Large intestine (tissue), 12 donors: ENCODE measurements at places on chromosomes 13 and 19. TPM values are rescaled to one million over a fixed set of nuclear protein-coding genes. Genes with fewer than 3 reads are reported as not detected.

DNA sequence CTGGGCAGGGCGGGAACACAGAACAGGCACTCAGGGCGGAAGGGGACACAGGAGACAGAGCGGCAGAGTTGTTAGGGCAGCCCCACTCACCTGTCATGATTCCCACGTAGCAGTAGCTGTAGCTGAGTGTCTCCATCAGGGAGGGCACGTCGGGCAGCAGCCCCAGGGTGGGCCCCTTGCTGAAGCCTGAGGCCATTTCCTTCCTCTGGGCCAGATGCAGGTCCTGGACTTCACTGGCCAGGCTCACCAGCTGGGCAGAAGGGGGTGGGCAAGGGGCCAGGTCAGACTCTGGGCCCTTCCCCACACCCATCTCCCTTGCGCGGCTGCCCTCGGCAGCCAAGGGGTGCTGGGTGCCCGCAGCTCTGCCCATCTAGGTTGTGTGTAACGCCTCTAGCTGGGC is 5.9 kb downstream of the MBOAT7 start:
- no peak for DNase-seq
- no peak overlapping the region for H3K27ac ChIP-seq
- H3K27me3 ChIP-seq, result no peaks in the 10 kb centered on the region
- H3K4me3 ChIP-seq, result no peak overlapping the region
- H3K4me1 ChIP-seq, result peaks cover 29% of the 10 kb centered on the region

- peak within 1 kb of the TSS; percentile 66 for H3K4me3 ChIP-seq
- H3K27ac ChIP-seq, result peak within 1 kb of the TSS; percentile 19
- DNase-seq, result peak; percentile 51
- H3K27me3 ChIP-seq, result no peaks in the 10 kb centered on the region
- H3K36me3 ChIP-seq, result no peaks in the 10 kb centered on the region
- peaks cover 5% of the 10 kb centered on the region for H3K4me1 ChIP-seq
Measured at GRCh38 chr19:36605101-36605876, at the start of gene ZNF382. TSS of gene ZNF382 (plus strand) at chr19:36605313. CDS start at chr19:36609915, 4,602 bp downstream.

DNA sequence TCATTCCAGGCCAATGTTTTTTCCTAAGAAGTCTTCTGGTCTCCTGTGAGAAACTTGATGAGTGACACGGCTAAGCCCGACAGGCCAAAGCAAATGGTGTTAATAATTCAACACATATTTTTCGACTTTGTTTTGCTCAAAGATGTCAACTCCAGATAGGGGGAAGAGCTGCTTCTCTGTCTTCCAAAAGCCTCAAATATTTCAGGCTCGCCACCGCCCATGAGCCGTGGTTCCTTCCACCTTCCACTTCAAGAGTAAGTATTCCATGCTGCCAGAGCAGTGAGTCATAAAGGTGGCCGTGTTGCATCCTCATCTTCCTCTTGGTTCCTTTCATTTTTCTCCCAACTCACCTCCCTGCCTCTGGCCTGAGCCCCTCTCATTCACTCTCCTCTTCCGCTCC is 272.6 kb downstream of the EFNB2 start:
- H3K36me3 ChIP-seq, result no peaks in the 10 kb centered on the region
- no peak overlapping the region for H3K4me3 ChIP-seq
- no peak for DNase-seq
- no peak overlapping the region for H3K27ac ChIP-seq
- H3K27me3 ChIP-seq, result no peaks in the 10 kb centered on the region
- no peaks in the 10 kb centered on the region for H3K4me1 ChIP-seq

DNA sequence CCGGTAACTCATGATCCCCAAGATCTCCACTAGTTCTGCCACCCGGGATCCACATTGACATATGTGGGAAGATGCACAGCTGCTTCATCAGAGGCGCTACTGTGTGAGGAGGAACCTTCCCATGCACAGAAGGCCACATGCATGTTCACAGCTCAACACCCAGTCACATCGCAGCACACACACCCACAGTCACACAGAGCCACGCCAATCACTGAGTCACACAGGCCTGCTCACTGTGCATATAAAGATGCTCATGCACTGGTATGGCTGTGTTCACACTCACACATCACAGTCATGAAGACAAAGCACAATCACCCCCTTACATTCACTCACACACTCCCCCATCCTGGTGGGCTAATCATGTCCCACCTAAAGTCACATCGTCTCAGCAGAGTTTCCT is 9.8 kb downstream of the CLC start:
- no peak overlapping the region for H3K27ac ChIP-seq
- no peaks in the 10 kb centered on the region for H3K4me1 ChIP-seq
- H3K36me3 ChIP-seq, result no peaks in the 10 kb centered on the region
- H3K27me3 ChIP-seq, result no peaks in the 10 kb centered on the region
- H3K4me3 ChIP-seq, result no peak overlapping the region

DNA sequence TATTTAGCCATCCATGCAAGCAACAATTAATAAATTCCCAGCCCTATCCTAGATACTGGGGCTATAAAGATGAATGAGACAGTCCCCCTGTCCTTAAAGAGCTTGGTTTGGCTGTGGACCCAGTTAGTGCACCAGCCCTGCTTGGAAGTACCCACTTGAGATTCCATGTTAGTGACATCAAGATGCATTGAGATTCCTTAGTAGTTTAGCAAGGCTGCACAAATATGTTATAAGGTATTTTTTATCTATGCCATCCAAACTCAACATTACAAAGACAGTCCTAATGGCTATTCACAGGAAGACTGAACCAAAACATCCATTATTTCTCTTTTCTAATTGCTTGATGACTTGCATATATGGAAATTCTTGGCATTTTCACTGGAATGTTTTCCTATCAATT is 48.8 kb upstream of the RAP2A start:
- no peaks in the 10 kb centered on the region for H3K4me1 ChIP-seq
- no peaks in the 10 kb centered on the region for H3K27me3 ChIP-seq
- no peak overlapping the region for H3K4me3 ChIP-seq
- H3K27ac ChIP-seq, result no peak overlapping the region

DNA sequence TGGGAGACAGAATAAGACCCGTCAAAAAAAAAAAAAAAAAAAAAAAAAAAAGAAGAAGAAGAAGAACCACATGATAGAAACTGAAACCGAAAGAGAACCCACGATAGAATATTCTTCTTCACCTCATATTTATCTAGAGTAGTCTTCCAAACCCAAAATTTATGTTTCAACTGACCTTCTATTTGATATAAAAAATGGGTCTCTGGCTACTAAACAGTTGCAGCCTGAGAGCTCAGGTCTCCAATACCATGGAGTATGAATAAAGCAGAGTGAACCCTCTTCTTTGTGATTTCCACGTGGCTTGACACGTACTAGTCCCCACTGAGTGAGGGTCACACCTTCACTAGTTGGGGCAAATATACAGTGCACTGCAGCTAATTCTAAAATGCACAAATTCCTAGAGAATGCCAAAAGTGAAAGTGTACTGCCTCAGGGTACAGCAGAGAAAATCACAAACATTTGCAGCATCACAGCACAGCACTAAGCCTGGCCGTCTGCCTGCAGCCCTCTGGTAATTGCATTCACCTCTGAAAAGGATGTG is 30.8 kb upstream of the RFC3 start:
- H3K27ac ChIP-seq, result no peak overlapping the region
- DNase-seq, result no peak
- H3K36me3 ChIP-seq, result no peaks in the 10 kb centered on the region
- no peaks in the 10 kb centered on the region for H3K27me3 ChIP-seq

DNA sequence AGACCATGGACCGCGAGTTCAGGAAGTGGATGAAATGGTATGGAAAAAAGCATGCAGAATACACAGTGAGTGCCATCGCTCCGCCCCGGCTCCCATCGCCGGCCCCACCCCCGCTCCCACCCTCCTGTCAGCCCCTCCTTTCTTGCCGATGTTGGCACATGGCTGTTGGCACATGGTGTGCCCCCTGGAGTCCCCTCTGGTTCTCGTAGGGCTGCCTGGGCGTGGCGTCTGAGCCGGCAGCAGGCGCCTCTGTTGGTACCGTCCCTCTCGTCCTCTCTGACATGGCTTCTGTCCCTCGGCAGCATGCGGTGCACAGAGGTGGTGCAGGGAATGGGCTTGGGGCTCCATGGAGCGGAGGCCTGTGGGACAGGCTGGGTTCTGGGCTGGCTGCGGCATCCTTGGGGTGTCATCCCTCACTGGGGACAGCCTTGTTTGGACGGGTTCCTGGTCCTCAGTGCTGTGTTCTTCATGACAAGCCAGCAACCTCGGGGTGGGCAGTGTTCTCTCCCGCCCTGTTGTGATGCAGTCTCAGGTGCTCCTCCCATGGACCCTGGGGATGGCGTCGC is 30.9 kb downstream of the DOT1L start:
- H3K4me3 ChIP-seq, result no peak overlapping the region
- H3K27me3 ChIP-seq, result no peaks in the 10 kb centered on the region
- H3K36me3 ChIP-seq, result peaks cover 67% of the 10 kb centered on the region
- H3K27ac ChIP-seq, result no peak overlapping the region
- peaks cover 25% of the 10 kb centered on the region for H3K4me1 ChIP-seq

- no peak overlapping the region for H3K27ac ChIP-seq
- H3K4me1 ChIP-seq, result no peaks in the 10 kb centered on the region
- no peak overlapping the region for H3K4me3 ChIP-seq
- H3K27me3 ChIP-seq, result no peaks in the 10 kb centered on the region
- no peak for DNase-seq
Measured at GRCh38 chr19:1624458-1624857, 19.2 kb upstream of the UQCR11 start.

DNA sequence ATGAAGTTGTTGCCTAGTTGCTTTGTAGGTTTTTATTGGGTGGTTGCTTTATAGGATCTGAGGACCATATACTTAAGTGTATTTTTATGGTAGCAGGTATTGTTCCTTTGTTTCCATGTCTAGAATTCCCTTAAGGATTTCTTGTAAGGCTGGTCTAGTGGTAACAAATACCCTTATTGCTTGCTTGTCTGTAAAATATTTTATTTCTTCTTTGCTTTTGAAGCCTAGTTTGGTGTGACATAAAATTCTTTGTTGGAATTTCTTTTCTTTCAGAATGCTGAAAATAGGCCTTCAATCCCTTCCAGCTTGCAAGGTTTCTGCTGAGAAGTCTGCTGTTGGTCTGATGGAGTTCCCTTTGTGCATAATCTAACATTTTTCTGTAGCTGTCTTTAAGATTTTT is 18.1 kb upstream of the ZSCAN5A start:
- no peaks in the 10 kb centered on the region for H3K36me3 ChIP-seq
- no peak for DNase-seq
- no peak overlapping the region for H3K27ac ChIP-seq
- H3K4me1 ChIP-seq, result no peaks in the 10 kb centered on the region

DNA sequence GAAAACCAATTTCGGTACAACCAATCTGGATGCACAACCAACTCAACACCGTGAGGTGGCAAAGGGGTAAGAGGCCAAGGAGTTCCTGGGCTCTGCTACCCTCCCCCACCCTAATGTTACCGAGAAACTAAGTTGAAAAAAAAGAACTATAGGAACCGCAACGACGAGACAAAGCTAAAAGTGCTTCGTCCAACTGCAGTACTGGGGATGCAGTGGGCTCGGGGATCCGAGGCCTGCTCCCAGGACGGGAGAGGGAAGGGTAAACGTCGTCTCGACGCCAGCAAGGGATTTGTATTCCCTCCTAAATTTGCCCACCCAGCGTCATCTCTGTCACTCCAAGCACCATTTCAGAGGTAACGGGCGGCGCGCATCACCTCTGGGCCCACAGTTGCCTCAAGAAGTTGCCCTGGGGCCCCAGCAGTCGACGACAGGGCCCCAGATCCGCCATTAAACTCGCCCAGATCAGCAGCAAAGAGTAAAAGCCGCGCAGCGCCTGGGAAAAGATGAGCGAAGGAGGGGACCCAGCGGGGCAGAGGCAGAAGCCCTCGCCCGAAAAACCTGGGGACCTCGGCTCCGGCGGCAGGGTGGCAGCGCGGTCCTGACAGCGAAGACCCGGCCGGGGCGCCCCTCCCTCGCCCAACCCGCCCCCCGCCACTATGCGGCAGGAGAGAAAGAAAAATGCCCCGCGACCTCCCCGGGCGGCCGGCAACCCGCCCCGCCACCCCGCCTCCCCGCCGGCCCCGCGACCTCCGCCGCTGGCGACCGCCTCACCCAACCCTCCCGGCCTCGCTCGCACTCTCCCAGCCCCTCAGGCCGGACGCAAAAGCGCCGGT is 752 bp downstream of the ZMYM5 start:
- H3K27me3 ChIP-seq, result no peaks in the 10 kb centered on the region
- H3K36me3 ChIP-seq, result peaks cover 11% of the 10 kb centered on the region
- peaks cover 16% of the 10 kb centered on the region for H3K4me1 ChIP-seq
- H3K27ac ChIP-seq, result peak overlapping the region; percentile 90

DNA sequence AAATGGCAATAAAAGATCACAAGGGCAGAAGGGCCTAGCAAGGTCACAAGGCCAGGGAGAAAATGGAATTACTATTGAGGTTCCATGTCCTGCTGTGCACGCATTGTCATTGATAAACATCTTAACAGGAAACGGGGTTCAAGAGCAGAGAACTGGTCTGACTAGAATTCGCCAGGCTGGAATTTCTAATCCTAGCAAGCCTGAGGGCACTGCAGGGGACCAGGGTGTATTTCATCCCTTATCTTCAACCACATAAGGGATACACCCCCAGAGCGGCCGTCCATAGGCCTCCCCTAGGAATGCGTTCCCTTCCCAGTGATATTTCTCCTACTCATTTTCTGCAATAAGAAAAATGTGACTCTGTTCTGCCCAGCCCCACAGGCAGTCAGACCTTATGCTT is 19.5 kb downstream of the ERICH4 start:
- H3K36me3 ChIP-seq, result no peaks in the 10 kb centered on the region
- peaks cover 5% of the 10 kb centered on the region for H3K27me3 ChIP-seq
- no peak for DNase-seq
- H3K4me1 ChIP-seq, result no peaks in the 10 kb centered on the region

DNA sequence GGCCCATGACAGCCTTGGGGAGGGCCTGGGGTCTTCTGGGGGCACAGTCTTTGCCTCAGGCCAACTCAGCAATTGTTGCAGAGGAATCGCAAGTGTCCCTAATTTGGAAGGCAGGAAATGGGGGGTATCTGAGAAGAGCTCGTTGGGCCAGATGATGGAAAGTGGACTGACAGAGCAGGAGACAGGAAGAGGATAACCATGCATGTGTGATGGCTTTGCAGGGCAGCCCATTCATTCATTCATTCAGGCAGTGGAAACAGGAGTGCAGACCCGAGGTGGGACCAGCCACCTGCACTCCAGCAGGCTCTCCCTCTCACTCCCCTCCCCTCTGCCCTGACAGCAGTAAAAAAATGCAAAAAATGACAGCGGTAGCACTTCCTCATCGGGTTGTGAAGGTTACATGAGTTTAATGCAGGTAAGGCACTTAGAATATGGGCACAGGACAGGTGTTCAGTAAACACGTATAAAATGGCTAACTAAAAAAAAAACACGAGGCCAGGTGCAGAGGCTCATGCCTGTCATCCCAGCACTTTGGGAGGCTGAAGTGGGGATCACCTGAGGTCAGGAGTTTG is 5.0 kb upstream of the TMEM147 start:
- peaks cover 8% of the 10 kb centered on the region for H3K4me1 ChIP-seq
- no peaks in the 10 kb centered on the region for H3K36me3 ChIP-seq
- no peaks in the 10 kb centered on the region for H3K27me3 ChIP-seq
- no peak overlapping the region for H3K27ac ChIP-seq

- DNase-seq, result no peak
- peaks cover 5% of the 10 kb centered on the region for H3K4me1 ChIP-seq
- peaks cover 21% of the 10 kb centered on the region for H3K36me3 ChIP-seq
- H3K4me3 ChIP-seq, result peak overlapping the region; percentile 85
Measured at GRCh38 chr19:34733266-34733745, 737 bp upstream of the ZNF181 start.

GRCh38 chr13:45200701-45201232 is at the start of gene KCTD4:
TSS of gene KCTD4 (minus strand) at chr13:45201045. CDS start at chr13:45194567, 6,478 bp downstream.
- no peak within 1 kb of the TSS for H3K27ac ChIP-seq
- no peak within 1 kb of the TSS for H3K4me3 ChIP-seq
- H3K4me1 ChIP-seq, result no peaks in the 10 kb centered on the region
- no peaks in the 10 kb centered on the region for H3K27me3 ChIP-seq
- no peak for DNase-seq

RNF17 gene
- not detected for polyA plus RNA-seq

ZNF773 gene
- polyA plus RNA-seq, result 11.8 TPM

C19orf67 gene
- 0.10 TPM for polyA plus RNA-seq
